ENCODE measurements at places on chromosomes 11 and 22. TPM values are rescaled to one million over a fixed set of nuclear protein-coding genes. Genes with fewer than 3 reads are reported as not detected.

The MUC6 gene
- total RNA-seq = not detected

The CARD16 gene
- total RNA-seq = 13.1 TPM

The RPLP2 gene
- total RNA-seq = 3,686 TPM

- no peak for DNase-seq
Measured at GRCh38 chr11:59029366-59029889, 56.7 kb upstream of the GLYATL1B start.

DNA sequence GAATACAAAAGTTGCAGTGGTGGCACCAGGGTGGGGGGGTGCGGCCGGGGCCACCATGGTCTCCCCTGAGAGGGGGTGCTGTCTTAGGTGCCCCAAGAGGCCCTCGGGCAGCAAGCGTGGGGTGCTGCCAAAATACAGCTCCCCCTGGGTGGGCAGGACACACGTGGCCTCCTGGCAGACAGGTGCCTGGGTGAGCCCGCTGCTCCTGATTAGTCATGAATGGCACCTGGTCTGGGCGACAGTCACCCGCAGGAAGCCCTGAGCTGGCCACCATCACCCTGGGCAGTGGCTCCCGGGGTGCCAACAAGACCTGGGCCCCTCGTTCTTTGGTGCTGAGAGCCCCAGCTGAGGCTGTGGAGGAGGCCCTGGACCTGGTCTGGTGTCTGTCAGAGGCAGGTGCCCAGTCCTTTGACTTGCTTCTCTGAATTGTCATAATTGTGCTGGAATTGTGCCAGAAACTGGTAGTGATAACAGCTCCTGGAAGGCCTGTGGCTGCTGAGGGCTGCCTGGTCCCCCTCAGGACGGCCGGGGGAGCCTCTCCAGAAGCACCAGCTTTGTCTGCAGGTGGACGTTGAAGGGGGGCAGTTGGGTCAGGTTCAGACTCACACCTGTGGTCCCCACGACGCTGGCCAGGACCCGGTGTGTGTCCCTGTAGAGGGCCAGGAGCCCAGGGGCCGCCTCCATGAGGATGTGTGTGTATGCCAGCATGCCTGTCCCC is 14.8 kb downstream of the ALG12 start:
- no peak for DNase-seq

GRCh38 chr11:113249491-113249763 is 65.0 kb upstream of the TTC12 start:
- DNase-seq = no peak

DNA sequence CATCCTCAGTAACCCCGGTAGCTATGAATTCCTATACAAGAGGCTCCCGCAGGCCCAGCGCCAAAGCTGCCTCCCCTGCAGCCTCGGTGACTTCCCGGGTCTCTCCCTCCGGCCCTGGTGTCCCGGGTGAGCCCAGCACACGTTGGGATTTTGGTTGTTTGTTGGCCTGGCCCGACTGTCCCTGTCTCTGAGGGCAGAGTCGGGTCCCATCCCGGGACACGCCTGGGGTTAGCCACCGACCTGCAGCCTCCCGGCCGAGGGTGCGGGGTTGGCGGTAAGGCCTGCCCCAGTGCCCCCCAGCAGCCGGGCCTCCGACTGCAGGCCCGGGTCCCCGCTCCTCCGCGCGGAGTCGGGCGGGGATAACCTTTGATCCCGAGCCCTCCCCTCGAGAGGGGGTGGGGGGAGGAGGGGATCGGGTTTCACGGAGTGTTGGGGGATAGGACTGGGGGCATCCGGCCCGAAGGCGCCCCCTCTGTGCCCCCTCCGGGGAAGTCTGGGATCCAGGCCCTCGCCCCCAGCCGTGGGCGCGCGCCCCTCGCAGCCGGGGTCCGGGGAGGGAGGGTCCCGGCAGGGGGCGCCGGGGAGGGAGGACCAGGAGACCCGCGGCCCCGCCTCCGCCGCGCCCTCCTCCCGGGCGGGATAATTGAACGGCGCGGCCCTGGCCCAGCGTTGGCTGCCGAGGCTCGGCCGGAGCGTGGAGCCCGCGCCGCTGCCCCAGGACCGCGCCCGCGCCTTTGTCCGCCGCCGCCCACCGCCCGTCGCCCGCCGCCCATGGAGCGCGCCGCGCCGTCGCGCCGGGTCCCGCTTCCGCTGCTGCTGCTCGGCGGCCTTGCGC is at the start of gene FBLN1:
TSS of gene FBLN1 (plus strand) at position 669 of the 835 bp plus-strand sequence. CDS start at position 772, 103 bp downstream.
- no peak for DNase-seq

DNA sequence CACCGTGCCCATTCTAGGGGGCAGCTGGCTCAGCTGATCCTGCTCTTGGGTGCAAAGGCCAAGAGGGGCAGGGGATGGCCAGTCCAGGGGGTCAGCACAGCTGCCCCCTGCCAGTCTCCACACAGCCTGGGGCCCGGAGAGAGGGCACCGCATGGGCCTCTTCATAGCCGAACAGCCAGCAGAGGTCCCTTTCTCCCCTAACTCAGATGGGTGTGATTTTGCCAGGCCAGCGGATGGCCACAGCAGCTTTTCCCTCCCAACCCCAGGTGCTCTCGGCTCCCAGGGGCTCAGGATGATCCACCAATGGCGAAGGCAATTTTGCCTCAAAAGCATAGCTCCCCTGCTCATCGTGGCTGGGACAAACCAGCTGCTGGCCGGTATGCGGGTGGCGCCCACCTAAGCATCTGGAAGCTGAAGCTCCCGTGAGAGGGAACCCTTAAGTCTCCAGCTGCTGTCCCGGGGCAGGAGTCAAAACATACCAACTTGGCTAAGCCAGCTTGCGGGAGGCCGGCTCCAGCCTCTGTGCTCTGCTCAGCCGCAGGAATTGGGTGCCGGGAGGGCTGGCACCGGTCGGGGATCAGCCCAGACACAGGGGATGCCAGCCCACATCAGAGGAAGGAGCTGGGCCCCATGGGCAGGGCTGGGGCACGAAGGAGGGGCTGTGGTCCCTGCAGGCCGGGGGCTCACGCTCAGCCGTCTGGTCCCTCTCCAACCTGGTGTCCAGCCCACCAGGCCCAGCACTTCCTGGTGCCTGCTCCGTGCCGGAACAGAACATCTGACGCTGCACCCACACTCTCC is 30.5 kb upstream of the GNB1L start:
- peak; percentile 2 for DNase-seq

- peak; percentile 85 for DNase-seq
Measured at GRCh38 chr11:1757861-1758610, 5.7 kb downstream of the CTSD start.

- DNase-seq = peak; percentile 59
Measured at GRCh38 chr22:22935546-22936157, 48.0 kb downstream of the IGLL5 start.

GRCh38 chr22:42993651-42994275 is 21.2 kb downstream of the PACSIN2 start:
- no peak for DNase-seq
